ENCODE measurements at places on chromosomes 11 and 22. TPM values are rescaled to one million over a fixed set of nuclear protein-coding genes. Genes with fewer than 3 reads are reported as not detected.

RIMBP3C gene
- total RNA-seq: 0.35 TPM

DERL3 gene
- total RNA-seq: not detected

- ATAC-seq: no peak
Observed at GRCh38 chr22:29163808-29164207, 41.9 kb upstream of the EMID1 start.

- ATAC-seq: no peak
Observed at GRCh38 chr11:62233730-62234129, 8.3 kb upstream of the SCGB1D2 start.

DNA sequence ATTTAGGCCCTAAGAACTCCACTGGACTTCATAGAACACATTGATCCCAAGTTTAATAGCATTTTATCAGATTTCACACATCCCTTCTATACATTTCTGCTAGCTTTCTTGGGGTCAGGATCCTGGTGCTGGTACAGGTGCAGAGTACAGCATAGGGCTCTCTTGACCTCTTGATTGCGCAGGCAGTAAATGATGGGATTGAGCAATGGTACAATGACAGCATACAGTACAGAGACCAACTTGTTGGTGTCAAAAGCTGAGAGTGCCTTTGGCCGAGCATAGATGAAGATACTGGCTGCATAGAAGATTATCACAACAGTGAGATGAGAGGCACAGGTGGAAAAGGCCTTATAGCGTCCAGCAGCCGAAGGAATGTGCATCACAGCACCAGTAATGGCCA is 4.8 kb downstream of the OR6A2 start:
- no peak for ATAC-seq

DNA sequence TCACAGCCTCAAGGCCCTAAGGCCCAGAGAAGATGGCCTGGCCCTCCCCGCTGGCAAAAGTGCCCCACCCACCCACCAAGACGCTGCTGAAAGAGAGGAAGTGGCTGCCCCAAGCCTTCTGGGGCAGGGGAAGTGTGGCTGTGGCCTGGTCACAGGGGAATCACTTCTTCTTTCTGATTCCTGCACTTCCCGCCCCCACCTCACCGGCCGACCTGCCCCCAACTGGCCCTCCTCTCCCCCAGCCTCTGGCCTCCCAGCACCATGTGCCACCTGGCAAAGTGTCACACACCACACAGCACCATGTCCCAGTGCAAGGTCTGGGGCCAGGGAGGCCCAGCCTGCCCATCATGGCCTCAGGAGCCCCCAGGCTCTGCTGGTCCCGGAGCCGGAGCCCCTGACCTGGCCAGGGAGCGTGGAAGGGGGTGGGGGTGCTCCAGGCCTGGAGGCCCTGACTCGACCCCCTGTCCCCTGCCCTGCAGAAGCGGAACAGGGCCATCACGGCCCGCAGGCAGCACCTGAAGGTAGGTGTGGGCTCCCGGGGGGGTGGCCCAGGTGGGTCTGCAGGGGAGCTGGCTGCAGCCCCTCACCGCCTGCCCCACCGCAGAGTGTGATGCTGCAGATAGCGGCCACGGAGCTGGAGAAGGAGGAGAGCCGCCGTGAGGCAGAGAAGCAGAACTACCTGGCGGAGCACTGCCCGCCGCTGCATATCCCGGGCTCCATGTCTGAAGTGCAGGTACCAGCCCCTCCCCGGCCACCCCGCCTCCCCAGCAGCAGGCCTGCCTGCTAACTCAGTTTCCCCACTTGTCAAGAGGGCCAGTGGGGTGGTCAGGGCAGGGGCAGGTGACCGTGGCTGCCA is 1.4 kb downstream of the TNNI2 start:
- peak; percentile 39 for ATAC-seq

GRCh38 chr11:62547691-62548281 is 1.2 kb upstream of the AHNAK start:
- no peak for ATAC-seq

- ATAC-seq: no peak
Observed at GRCh38 chr22:50544746-50545253, 899 bp upstream of the KLHDC7B start.

GRCh38 chr22:50041361-50042065 is 16.6 kb downstream of the TTLL8 start:
- ATAC-seq: no peak
